DMS79 treated with DMSO at 0.1 percent for 48 hours (cell line): ENCODE measurements at places on chromosomes 1 and 21.

DNA sequence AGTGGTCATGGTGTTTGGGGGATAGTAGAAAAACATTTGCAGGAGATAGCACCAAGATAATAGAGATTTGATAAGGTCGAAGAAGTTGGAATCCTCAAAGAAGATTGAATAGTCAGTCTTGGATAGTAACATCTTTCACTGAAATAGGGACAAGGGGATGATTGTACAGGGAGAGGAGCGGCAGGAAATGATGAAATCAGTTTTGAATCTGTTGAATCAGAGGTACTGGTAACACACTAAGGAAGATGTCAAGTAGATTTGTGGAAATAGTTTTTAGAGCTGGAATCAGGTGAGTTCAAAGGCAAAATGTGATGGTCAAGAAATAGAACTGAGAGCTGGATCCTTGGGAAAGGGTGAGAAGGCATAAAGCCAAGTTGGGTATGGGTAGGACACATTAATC is 26.5 kb downstream of the CAP1 start:
- no peak for DNase-seq

GRCh38 chr1:57384901-57385300 is 39.0 kb downstream of the DAB1 start:
- no peak for DNase-seq

DNA sequence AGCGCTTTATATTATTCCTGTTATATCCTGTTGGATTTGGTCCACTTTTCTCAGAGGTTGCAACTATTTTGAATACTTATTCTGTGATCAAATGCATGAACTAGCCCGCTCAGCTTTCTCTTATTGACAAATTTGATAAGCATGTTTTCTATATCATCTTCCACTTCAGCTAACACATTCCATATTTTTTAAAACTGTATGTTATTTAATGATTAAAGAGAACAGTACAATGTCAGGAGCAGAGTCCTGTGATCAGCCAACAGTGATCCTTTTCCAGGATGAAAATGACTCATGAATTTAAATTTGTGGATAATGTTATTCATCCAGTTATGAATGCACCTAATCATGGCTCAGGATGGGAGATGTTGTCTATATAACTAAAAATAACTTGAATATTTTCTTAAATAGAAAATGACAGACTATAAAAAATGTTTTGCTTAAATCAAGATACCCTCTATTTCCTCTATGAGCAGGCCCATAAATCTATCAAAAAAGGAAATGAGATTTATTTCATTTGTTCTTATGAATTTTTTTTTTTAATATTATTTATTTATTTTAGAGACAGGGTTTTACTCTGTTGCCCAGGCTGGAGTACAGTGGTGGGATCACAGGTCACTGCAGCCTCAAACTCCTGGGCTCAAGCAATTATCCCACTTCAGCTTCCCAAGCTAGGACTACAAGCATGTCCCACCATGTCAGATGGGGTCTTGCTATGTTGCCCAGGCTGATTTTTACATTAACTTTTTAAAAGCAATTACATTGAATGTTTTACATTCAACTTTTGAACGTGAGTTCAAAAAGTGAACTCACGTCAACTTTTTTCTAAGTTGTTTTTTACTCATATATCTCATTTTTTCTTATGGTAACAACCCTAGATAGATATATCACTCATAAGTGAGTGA is 12.5 kb downstream of the BPNT1 start:
- no peak for DNase-seq

DNA sequence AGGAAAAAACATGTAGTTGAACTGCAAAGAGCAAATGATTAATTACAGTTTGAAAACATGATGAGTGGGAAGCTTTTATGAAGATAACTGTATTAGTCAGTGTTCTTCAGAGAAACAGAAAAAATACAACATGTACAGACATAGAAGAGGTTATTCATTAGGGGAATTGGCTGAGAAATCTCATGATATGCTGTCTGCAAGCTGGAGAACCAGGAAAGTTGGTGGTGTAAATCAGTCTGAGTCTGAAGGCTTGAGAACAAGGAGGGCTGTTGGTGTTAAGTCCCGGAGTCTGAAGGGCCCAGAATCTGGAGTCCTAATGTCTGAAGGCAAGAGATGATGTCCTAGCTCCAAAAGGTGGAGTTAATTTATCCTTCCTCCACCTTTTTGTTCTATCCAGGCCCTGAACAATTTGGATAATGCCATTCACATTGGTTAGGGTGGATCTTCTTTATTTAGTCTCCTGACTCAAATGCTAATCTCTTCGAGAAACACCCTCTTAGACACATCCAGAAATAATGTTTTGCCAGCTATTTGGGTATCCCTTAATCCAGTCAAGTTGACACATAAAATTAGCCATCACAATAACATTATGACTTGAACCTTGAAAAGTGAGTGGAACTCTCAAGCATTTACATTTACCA is 672.9 kb upstream of the PTBP2 start:
- DNase-seq, result no peak

- DNase-seq, result no peak
These were observed 25.5 kb downstream of the CD58 start for GRCh38 chr1:116545359-116545705.

DNA sequence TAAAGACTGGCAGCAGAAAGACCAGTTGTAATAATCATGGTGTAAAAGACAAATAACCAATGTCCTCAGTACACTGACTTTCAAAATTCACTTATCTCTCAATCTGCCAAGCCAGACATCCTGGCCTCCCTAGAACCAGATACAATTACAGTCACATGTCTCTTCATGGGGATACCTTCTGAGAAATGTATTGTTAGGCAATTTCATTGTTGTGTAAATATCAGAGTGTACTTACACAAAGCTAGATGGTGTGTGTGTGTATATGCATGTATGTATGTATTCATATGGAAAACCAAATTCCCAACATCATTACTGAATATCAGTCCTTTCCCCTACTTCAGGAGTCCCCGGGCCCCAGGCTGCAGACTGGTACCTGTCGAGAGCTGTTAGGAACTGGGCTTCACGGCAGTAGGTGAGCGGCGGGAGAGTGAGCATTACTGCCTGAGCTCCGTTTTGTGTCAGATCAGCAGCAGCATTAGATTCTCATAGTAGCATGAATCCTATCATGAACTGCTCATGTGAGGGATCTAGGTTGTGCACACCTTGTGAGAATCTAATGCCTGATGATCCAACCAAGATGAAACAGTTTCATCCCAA is 65.3 kb upstream of the ZNF326 start:
- no peak for DNase-seq

DNA sequence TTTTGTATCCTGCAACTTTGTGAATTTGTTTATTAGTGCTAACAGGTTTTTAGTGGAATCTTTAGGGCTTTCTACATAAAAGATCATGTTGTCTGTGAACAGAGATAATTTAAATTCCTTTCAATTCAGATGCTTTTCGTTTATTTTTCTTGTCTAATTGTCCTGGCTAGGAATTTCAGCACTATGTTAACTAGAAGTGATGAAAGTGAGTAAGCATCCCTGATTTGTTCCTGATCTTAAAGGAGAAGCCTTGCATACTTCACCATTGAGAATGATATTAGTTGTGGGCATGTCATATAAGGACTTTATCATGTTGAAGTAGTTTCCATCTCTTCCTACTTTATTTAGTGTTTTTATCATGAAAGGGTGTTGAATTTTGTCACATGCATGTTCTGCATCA is 23.6 kb upstream of the TRIM67 start:
- no peak for DNase-seq

- no peak for DNase-seq
These were observed 80.0 kb downstream of the HUNK start for GRCh38 chr21:31952828-31953227.

DNA sequence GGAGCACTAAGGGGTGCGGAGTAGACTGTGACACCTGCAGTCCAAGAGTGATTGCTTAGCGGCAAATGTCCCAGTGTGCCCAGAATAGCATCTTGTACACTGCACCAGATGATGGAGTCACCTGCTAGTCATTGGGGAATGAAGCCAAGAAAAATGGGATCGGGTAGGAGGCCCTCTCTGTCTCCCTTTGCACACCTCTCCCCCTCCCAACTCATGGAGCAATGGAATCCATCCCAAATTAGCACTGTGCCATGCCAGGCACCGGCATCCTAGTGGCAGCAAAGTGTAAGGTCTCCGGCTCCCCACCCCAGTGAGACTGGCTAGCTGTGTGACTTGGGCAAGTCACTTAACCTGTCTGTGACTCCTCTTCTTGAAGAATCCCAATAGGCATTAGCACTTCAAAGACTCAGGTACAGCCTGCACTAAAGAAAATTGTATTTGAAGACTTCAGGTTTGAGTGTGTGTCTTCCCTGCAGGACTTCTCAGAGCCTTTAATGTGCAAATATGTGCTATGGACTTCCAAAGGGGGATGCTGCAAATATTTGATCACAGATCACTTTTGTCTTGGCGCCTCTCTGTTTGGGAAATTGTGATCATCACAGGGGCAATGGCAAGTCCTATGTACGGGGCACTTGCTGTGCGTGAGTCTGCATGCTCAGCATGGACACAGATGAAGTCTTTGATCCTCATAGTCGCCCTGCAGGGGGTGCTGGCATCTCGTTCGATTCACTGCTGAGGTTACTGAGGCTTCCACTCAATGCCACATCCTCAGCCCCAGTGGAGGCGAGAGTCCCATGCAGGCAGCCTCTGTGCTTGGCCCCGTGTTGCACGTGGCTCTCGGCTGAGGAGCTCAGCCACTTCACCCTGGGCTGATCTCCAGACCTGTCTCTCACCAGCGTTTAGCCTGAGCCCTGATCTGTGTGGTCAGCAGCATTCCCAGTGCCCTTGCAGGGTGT is 272.9 kb upstream of the C1orf174 start:
- DNase-seq, result no peak

DNA sequence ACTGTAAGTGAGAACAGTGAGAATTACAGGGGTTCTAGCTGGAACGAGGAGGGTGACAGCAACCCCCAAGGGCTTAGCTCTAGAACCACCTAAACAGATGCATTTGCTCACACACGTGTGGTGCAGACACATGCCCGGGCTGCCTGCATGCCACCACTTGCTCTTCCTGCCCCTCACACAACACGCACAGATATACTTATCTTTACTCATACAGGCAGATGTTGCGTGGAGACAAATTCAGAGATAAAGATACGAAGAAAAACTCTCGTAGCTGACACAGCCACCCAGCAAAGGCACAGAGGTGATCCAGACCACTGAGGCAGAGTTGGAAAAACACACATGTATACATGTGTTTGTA is 13.5 kb downstream of the VANGL1 start:
- DNase-seq, result no peak

DNA sequence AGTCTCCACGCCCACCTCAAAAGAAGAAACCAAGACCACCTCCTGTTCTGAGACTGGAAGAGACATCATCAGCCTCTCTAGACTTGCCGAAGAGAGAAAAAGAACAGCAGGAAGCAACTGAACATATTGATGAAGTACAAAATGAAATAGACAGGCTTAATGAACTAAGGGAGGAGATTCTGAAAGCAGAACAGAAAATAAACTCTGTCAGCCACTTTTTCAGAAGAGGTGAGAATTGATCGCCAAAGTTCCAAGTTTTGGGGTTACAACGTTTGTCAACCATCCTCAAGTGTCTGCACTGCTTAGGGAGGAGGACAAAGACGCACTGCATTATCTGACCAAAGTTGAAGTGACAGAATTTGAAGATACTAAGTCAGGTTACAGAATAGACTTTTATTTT is 45.6 kb downstream of the ABL2 start:
- no peak for DNase-seq

DNA sequence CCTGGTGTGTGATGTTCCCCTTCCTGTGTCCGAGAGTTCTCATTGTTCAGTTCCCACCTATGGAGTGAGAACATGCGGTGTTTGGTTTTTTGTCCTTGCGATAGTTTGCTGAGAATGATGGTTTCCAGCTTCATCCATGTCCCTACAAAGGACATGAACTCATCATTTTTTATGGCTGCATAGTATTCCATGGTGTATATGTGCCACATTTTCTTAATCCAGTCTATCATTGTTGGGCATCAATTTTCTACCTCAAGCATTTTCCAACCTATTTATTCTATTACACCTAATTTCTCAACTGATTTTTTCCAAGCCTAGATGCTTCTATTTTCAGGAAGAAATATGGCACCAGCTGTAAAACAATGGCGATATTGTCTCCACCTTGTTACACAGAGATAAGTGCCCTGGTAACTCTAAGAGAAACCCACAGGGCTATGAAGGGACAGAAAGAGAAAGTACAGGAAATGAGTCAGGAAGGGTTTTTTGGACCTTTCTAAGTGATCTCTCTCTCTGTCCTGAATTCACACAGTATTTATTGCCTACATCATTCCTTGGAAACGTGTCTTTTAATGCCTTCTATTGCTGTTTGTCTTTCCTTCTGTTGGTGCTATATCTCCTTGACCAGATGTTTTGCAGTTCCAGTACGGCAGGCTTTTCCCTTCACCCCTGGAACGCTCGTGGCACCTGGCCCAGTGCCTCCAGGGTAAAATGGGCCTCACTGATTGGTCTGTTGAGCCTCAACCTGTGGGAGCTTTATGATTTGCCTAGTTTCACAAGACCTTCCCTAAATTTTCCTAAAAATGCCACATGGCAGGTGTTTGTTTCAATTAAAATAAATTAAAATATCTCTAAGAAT is 14.6 kb upstream of the JAK1 start:
- no peak for DNase-seq

GRCh38 chr1:117594261-117594990 is 11.4 kb upstream of the TENT5C start:
- DNase-seq, result no peak

DNA sequence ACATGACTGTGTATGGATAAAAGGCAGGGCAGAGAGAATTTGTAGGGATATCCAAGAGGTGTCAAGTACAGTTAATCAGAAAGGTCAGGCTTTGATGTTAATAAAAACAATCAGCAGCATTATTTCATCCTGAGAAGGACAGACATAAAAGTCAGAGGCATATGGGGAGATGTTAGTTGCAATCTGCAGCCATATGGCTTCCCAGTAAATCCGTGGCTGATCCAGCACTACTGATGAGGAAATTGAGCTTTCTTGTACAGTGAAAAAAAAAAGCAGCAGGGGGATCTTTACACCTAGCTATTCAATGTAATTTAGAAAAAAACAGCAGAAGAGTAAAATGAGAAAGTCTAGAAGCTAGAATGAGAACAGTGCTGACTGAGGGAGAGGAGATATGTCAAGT is 2.2 kb upstream of the SPRR1B start:
- no peak for DNase-seq

- DNase-seq, result no peak
These were observed 17.2 kb upstream of the PTAFR start for GRCh38 chr1:28193701-28194161.

DNA sequence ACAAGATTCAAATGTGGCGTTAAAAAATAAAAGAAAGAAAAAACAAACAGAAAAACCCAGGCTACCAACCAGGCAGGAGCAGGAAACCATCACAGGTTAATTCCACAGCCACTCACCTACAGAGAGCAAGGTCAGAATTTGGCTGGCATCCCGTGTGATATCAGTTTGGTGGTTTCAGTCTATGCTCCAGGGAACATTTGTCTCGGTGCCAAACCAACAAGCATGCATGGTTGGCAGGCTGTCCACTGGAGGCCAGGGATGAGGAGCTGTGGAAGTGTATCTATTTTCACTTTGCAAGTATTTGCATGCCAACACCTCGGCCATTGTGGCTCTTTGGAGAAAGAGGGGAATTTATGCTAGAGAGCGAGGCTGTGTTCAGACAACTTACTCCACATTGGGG is 53.1 kb upstream of the PROX1 start:
- DNase-seq, result peak; percentile 87

GRCh38 chr21:14533499-14534428 is 12.4 kb downstream of the SAMSN1 start:
- no peak for DNase-seq
